Natural killer cell treated with Interleukin-12 subunit alpha and Interleukin-12 subunit beta and Interleukin-15 and Interleukin-18, amount 100 ng/mL, for 72 hours (primary cell): ENCODE measurements at places on chromosomes 1 and 21. TPM values are rescaled to one million over a fixed set of nuclear protein-coding genes. Genes with fewer than 3 reads are reported as not detected.
A peak's percentile ranks its signal among the peaks of the same experiment; 100 is the strongest.

- peak; percentile 61 for DNase-seq
Measured at GRCh38 chr1:167681451-167682098, 40.2 kb upstream of the MPZL1 start.

- DNase-seq: no peak
Measured at GRCh38 chr1:71885171-71885570, 397.2 kb downstream of the NEGR1 start.

GRCh38 chr1:220255204-220255603, 17.0 kb downstream of the RAB3GAP2 start:
- no peak for DNase-seq

GRCh38 chr1:201001962-201002361, 21.6 kb downstream of the KIF21B start:
- no peak for DNase-seq

DNA sequence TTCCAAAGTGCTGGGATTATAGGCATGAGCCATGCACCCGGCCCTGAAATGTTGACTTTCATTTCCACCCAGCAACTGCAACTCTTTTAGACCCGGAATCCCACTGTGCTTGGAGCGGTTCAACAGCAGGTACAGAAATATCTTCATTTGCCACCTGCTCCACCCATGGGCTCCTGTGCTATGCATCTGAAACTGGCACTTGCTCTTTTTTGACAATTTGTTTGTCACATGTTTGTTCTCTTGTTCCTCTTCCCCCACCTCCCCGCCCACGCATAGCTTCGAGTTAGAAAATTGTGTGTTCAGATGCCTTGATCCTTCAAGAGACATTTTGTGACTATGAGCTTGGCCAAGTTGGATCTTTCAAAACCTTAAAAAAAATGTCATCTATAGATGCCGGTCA, 2.4 kb upstream of the IFNLR1 start:
- DNase-seq: no peak

ADAM15 gene
- 42.1 TPM for total RNA-seq
